ENCODE measurements at places on chromosomes 12 and 14. TPM values are rescaled to one million over a fixed set of nuclear protein-coding genes. Genes with fewer than 3 reads are reported as not detected.

Gene ACOT6
- total RNA-seq, result not detected

Gene PLEKHD1
- total RNA-seq, result 0.16 TPM

Gene ETV6
- 3.0 TPM for total RNA-seq

Gene PLCZ1
- not detected for total RNA-seq

Gene AKAP3
- total RNA-seq, result 2.7 TPM

Gene GAS2L3
- total RNA-seq, result 88.0 TPM

Gene SSPN
- total RNA-seq, result 3.7 TPM

Gene MGP
- total RNA-seq, result 3.9 TPM

Gene RALGAPA1
- total RNA-seq, result 211 TPM

Gene ACSS3
- 8.9 TPM for total RNA-seq

Gene PTGER2
- not detected for total RNA-seq

Gene RNF212B
- not detected for total RNA-seq

Gene SALL2
- total RNA-seq, result 11.2 TPM

Gene KRT73
- not detected for total RNA-seq

Gene C12orf43
- 13.6 TPM for total RNA-seq

Gene NRIP2
- 0.62 TPM for total RNA-seq

Gene BCL2L14
- not detected for total RNA-seq

Gene CELA1
- total RNA-seq, result not detected

Gene WBP11
- total RNA-seq, result 16.1 TPM

Gene TAS2R7
- total RNA-seq, result 1.1 TPM

Gene TCTN1
- total RNA-seq, result 38.1 TPM

Gene PKP2
- total RNA-seq, result 4.7 TPM

Gene LMNTD1
- total RNA-seq, result 1.1 TPM

Gene SYNE3
- total RNA-seq, result 2.2 TPM

Gene SLC5A8
- total RNA-seq, result 1.4 TPM

Gene SLC7A8
- total RNA-seq, result 3.4 TPM

Gene TAS2R30
- 22.1 TPM for total RNA-seq

Gene ZNF891
- 9.7 TPM for total RNA-seq

Gene RAN
- 323 TPM for total RNA-seq

Gene LRRC74A
- not detected for total RNA-seq

Gene ZNF705A
- total RNA-seq, result not detected
